ENCODE measurements at places on chromosomes 12 and 14.

- no peak for DNase-seq
Observed at GRCh38 chr12:121033625-121034349, 5.3 kb downstream of the OASL start.

- no peak for DNase-seq
Observed at GRCh38 chr14:99966912-99967311, 98.3 kb upstream of the EVL start.

GRCh38 chr14:106315436-106315835 lies 789.1 kb downstream of the TMEM121 start:
- no peak for DNase-seq

DNA sequence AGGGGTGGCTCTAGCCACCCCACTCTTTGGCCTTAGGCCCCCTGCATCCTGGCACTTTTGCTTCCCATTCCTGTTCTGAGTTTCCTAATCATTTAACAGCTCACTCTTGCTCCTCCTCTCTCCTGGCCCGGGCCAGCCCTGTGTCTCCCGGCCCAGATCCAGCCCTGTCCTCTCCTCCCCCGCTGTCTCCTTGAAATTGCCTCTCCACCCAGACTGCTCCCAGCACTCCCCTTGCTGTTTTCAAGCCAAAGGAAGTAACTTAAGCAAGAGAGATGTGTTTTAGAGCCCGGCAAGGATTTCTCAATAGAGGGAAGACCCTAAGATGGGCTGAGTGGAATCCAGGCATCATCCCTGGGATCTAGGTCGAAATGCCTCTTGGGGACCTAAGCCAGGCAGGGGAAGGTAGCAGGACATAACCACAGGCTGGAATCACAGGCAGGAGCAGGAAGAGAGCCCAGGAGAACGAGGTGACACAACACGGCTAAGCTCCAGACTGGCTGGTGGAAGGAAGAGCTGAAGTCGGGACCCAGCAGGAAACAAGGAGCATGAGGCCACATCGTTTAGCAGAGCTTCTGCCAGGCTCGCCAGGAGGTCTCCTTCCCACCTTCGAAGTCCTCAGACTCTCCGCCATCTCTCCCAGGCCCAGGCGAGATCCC lies 2.0 kb upstream of the LRP1-AS start:
- DNase-seq = no peak

DNA sequence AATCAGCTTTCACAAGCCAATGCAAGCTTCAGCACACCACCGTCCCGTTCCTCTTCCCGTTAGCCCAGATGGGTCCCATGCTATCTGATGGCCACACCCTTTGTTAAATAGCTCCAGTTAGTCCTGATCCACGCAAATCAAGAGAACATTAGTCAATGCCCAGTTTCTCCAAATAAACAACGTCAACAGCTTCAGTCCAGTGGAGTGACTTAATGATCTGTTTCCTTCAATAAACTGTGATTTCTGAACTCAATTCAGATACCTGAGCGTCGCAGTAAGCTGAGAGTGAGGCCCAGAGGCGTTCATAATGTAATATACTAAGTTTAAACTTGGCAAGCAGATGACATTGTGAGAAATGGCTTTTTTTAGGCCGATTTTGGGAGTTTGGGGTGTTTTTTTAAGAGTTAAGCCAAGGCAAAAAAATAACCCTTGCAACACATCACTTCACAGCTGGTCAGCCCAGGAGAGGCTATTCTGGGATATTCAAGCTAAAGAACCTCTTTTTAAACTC lies 112.3 kb downstream of the ZFP36L1 start:
- no peak for DNase-seq

DNA sequence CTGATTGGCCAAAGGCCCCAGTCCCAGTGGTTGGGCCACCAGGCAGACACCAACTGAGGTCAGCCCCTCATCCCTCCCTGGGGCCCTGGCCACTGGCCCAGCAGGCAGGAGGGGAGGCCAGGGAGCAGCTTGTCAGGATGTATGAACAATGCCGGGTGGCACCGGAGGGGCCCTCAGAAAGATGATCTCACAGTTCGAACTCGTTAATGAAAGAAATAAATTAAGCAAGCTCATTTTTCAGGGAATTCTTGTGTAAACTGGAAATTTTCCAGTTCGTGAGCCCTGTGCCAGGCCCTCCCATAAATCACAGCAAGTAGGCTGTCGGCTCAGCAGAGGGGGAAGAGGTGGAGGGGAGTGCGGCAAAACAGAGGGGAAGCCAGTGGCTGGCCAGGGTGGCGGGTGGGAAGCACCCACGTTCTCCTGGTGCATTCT lies 177.0 kb upstream of the VASH1 start:
- no peak for DNase-seq

DNA sequence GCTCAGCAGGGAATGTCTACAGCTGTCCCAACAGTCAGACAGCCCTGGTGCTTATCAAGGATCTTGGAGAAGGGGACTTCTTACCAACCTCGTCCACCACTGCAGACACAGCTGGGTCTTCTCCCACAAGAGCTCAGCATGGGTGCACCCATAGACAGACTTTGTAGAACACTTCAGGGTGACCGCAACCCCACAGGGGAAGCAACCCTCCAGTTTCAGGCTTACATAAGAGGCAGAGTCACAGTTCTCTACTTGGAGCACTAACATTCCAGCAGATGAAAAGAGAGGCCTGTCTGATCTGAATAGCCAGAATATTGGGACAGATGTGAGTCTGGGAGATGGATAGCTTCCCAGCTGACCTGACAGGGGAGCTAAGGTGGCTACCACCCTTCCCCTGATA lies 3.5 kb upstream of the CLEC1A start:
- DNase-seq = no peak

DNA sequence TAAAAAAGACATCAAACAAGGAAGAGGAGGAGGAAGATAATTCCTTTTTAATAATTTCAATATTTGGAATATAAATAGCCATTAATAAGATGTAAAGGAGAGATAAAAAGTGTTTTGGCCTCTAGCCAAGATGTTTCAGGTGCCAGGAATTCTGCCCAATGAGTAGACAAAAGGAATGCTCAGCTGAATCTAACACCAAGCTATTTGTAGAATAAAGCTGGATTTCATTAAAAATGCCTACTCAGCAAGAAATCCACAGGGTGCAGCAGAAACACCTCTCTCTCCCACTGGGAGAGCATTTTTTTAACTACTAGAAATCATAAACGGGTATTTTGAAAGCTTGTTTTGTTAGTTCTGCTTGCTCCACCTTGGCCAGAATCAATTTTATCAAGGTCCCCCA lies 4.1 kb upstream of the STAB2 start:
- no peak for DNase-seq

DNA sequence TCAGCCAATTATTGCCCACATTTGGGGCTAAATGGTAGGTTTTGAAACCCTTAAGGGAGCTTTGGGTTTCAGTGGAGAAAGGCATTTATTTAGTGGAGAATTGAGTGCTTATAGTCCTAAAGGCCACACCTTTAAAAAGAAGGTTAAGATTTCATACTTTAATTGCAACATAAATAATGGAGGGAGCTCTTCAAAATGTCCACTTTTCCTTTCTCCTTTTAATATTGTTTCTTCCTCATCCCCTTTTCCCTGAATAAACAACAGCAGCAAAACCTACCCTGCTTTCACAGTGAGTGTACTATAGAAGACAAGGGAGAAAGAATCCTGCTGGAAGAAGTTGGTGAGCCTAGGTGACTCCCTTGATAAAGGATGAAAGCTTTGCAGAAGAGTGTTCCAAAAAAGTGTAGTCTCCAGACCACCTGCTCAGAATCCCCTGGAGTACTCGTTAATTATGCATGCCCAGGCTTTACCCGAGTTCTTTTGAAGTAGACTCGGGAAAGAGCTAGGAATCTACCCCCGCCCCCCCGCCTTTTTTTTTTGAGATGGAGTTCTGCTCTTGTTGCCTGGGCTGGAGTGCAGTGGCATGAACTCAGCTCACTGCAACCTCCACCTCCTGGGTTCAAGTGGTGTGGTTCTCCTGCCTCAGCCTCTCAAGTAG lies 11.5 kb upstream of the EID3 start:
- no peak for DNase-seq

DNA sequence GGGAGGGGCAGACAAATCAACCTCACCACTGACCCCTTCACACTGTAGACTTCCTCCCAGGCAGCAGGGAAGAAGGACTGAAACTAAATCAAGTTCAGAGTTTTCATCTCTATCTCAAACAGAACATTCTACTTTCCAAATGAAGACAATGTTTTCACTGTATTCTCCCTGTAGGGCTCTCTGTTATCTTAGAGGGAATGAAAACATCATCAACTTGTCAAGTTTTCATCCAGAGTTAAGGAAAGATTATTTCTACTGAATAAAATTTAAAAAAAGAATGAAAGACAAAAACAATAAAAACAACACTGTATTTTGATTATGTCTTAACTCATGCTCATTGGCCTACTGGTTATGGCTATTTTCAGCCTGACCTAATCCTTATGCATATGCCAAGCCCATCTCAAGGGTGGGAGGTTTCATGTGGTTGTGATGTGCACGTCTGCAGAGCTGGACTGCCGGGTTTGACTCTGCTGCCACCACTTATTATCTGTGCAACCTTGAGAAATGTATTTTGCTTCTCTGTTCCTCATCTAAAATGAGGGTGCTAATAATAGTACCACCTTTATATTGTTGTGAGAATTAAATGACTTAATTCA lies 152.0 kb upstream of the AVPR1A start:
- DNase-seq = no peak

DNA sequence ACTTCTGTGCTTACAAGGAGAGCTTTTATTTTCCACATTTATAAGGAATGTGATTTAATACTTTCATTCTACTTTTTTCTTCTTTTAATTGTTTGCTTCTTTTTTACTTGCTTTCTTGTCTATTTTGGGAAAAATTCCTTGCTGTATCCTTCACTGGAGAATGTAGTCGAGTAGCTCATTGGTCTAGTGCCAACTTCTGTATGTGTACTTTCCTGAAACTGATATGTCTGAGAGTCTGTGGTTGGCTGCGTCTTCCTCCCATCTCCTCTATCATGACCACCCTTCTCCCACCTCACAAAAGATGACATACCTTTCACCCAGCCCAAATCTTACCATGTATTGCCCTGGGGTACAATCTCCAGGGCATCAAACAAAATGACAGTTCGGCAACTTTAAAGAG lies 51.8 kb downstream of the MSRB3 start:
- DNase-seq = no peak

- no peak for DNase-seq
Observed at GRCh38 chr12:49296034-49296835, 1.3 kb downstream of the PRPH start.

DNA sequence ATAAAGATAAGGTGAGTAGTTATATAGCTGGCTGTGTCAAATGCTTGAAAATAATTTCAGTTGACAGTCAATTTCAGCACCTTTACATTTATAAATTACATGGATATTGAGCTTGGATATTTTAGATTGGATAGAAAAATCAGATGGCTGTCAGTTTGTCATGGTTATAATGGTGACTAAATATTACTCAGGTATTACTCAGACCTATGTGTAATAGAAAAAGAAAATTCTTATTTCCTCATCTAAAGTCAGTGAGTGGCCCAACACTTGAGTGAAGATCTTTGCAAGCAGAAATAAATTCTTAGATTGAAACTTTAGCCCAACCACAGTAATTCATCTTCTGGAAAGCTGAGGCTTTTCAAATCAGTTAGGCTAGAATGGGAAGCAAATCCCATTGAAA lies 354.4 kb downstream of the NAV3 start:
- no peak for DNase-seq

GRCh38 chr14:102817318-102817717 lies 40.1 kb downstream of the TRAF3 start:
- no peak for DNase-seq

- DNase-seq = no peak
Observed at GRCh38 chr12:113234483-113234882, 13.2 kb downstream of the TPCN1 start.

- DNase-seq = no peak
Observed at GRCh38 chr12:97131220-97131981, 224.3 kb downstream of the NEDD1 start.

GRCh38 chr12:64383675-64384074 lies 6.9 kb downstream of the C12orf56 start:
- DNase-seq = no peak

DNA sequence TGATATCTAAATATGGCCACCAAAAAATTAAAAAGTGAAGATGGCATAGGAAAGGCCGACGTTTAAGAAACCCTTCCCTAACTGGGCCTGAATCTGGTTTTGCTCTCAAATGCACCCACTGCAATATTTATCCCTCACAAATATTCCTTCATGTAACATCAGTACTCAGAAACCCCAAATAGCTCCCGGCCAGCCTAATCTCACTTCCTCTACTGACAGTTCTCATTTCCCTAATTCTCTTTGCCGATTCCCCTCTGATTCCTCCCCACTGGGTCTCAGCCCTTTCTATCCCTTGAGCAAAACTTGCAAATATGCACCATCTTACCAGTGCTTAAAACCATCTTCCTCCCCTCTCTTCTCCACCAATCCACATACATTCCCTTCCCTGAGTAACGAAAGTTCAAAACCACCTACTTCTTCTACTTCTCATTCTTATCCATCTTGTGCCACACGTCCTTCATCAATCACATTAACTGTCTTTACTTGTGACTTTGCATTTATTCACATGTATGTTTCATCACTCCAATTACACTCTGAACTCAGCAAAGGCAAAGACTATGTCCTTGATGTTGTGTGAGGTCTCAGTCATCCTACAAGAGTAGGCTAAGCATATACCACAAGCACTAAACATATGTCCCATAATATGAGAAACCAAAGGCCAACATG lies 23.1 kb downstream of the KCNK10 start:
- no peak for DNase-seq

DNA sequence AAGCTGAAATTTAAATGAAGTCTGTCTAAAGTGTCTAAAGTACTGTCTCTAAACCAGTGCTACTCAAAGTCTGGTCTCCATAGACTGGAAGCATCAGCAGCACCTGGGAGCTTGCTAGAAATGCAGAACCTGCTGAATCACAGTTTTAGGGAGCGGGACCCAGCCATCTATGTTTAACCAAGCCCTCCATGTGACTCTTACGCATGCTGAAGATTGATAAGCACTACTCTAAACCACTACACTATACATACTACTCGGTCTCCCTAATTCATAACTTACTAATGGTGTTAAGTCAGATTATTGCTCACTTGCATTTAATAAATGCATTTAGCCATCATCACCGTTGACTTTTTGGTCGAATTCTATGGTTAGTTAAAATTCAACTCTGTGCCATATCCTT lies 88.8 kb downstream of the SLC25A21 start:
- DNase-seq = no peak

- DNase-seq = no peak
Observed at GRCh38 chr12:109504068-109504467, 26.6 kb downstream of the UBE3B start.

DNA sequence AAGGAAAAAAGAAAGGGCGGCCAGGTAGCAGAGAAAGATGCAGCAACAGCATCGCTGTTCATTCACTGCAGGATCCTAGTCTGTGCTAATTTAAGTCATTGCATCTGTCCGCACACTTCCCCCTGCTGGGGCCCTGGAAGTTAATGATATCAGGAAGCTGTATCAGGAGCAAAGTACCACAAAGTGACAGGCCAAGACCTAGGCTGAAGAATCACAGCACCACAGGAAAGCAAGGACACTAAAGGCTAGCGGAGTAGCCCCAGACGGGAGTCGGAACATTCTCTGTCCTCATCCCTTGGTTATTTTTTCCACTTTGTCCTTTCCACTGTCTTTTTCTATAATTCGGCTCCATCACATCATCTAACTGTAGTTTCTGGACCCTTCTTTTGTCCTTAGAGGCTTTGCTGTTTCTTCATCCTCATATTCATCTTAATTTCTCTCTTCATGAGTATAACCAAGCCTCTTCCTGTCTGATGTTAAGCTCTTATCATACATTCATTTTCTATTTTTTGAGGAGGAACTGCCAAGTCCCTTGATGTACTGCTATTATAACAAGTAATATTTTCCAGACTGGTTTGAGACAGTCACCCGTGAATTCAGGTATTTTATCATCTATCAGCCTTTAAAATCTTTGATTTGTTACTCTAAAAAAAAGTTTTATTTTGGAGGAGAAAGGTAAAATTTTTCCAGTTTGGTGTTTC lies 28.3 kb downstream of the DUSP16 start:
- DNase-seq = no peak

Data from NCI-H2227 treated with DMSO at 0.1 percent for 48 hours (cell line).